ENCODE measurements at places on chromosomes 13 and 19.

GRCh38 chr13:113448545-113448884, 4.8 kb downstream of the ADPRHL1 start:
- no peak for DNase-seq

GRCh38 chr13:103795892-103796478, 729.8 kb upstream of the SLC10A2 start:
- DNase-seq, result no peak

DNA sequence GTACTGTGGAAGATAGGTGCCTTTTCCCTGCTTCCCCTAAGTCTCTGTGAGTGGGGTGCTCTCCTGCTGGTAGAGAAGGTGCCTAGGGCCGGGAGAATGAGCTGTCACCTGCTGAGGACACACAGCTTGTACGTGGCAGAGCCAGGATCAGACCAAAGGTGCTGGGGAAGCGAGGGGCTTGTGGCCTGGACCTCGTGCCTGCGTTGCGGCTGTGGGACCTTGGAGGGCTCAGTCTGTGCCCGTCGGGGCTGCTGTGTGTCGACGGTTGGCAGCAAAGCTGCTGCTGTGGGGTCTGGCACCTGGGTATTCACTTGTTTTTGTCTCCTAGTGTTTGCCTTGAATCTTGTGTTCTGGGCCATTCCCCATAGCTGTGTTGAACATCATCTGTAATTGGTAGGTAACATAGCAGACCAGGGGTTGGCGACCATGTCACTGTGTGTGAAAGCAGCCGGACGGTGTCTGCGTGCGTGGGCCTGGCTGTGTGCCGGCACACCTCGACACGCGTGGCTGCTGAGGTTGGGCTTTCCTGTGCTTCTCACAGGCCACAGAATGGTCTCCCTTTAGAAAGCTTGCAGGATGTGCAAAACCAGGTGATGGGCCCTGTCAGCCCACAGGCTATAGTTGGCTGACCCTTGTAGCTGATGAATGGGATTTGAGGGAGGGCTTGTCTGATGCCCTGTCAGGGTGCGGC, 9.2 kb downstream of the U2AF2 start:
- no peak for DNase-seq

- DNase-seq, result no peak
Observed at GRCh38 chr19:47512948-47513319, 1.9 kb downstream of the NAPA start.

DNA sequence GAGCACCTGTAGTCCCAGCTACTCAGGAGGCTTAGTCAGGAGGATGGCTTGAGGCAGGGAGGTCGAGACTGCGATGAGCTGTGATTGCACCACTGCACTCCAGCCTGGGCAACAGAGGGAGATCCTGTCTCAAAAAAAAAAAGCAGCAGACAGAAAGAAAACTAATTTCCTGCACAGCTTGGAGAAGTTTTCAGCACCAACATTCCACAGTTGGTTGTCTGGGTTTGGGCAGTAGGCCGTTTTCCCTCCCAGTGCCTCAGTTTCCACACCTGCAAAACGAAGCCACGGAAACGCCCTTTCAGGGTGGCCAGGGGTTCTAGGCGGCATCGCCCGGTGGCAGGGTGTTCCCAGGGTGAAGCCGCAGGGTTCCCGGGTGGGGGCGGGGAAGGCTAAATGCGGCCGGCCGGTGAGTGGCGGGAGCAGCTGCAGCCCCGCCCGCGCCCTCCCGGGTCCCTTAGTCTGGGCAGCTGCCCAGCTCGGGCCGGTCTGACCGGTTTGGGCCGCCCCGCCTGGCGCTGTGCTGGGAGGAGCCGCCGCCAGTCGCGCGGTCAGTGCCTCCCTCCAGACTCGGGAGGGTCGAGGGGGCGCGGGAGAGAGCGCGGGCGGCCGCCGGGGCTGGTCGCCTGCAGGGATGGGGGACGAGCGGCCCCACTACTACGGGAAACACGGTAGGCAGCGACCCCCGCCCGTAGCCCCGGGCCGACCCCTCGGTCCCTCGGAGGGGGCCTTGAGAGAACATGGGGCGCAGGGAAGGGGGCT, at the start of gene SLC44A2:
SLC44A2 (plus strand) TSS at position 551 of the 759 bp plus-strand sequence; CDS start at position 632, 81 bp downstream.
- DNase-seq, result no peak

GRCh38 chr13:28704919-28705318, 13.9 kb downstream of the SLC46A3 start:
- no peak for DNase-seq

DNA sequence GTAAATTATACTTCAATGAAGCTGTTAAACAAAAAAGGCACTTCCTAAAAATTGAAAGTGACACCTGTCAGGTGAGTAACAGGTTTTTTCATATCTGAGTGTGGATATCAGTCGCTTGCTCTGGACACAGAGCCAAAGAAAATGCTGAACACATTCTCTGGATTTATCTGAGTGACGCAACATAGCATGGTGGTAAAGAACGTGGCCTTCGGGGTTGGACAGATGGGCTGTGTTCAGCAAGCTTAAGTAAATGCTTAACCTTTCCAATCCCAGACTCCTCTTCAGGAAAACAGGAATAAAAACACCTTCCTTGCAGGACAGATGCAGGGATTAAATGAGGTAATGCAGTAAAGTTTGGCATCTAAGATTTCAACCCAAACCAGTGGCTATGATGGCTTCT, 132.0 kb downstream of the FOXO1 start:
- DNase-seq, result no peak

DNA sequence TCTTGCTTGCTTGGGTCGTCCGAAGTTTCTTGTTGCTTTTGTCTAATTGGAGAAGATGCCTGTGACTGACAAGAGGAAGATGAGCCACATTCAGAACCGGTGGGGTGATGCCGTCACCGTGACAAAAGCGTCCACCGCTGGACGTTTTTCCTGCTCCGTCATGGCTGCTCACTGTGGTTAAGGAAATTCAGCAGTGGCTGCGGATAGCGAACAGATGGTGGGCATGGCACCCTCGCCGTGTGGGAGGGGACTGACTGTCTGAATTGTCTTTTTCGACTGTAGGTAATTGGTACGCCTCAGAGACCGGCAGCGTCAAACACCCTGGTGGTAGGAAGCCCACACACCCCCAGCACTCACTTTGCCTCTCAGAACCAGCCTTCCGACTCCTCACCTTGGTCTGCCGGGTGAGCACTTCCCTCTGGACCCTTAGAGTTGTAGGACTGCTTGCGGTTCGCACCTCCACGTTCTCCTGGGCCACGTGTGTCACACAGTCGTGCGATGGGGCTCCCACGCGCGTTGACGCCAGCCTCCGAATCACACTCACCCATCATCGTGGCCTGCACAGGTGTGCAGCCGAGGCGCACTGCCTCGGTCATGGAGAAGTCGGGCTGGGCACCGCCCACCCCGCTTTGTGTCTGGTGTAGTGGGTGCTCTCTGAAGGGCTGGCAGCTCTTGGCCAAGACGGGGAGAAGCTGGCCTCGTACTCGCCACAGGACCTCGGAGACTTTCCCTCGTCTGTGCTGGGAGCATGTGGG, 26.5 kb downstream of the ATP4B start:
- no peak for DNase-seq

- no peak for DNase-seq
Observed at GRCh38 chr13:99868767-99869166, 102.8 kb downstream of the ZIC5 start.

DNA sequence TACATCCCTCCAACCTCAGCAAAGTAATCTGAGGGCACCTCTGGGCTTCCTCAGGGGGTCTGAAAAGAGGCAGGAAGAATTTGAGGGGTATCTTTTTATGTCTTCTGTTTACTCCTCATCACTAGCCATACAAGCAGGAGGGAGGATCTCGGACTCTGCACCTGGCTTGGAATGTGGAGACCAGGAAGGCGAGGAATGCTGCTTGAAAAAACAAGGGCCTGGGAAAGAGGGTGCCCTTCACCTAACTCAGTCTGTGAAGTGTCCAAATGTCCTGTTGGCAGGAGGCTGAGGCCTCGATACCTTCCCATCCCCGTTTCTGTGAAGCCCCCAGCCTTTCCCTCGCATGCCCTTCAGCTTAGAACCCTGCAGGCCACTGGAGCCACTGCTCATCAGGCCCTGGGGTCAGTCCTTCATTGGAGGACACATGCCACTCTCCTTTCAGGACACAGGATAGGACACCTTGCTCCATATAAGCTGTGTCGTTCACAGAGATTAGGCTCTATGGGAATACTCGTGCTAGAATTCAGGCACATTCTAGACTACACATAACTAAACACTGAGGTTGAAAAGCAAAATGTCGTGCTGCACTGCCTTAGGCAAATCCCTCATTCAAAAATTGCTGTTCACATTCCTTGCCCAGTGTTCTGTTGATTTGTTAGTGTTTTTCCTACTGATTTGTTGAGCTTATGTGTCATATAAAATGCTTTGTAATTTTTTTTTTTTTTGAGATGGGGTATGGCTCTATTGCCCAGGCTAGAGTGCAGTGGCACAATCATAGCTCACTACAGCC, 49.7 kb downstream of the ESD start:
- no peak for DNase-seq

GRCh38 chr19:33879818-33880575, 83.3 kb downstream of the KCTD15 start:
- DNase-seq, result no peak

GRCh38 chr19:50729894-50730293, 6.7 kb downstream of the CLEC11A start:
- no peak for DNase-seq

- no peak for DNase-seq
Observed at GRCh38 chr13:104372095-104372655, 1306.0 kb upstream of the SLC10A2 start.

DNA sequence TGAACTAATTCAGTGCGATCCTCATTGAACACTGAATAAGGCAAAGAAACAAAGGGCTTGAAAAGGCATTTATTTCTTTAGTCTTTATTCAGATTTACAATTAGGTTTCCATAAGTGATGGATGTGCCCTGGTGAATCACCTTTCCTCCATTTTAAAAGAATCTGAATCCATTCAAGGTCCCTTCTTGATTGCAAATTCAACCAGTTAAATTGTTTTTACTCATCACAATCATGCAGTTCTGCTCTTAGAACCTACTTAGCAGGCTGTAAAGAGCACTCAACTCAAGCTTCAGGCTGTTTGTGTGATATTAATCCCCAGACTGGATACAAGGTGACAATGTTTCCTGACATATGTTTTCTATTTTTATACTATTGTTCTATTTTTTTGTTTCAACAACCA, 321.0 kb downstream of the TBC1D4 start:
- DNase-seq, result no peak

DNA sequence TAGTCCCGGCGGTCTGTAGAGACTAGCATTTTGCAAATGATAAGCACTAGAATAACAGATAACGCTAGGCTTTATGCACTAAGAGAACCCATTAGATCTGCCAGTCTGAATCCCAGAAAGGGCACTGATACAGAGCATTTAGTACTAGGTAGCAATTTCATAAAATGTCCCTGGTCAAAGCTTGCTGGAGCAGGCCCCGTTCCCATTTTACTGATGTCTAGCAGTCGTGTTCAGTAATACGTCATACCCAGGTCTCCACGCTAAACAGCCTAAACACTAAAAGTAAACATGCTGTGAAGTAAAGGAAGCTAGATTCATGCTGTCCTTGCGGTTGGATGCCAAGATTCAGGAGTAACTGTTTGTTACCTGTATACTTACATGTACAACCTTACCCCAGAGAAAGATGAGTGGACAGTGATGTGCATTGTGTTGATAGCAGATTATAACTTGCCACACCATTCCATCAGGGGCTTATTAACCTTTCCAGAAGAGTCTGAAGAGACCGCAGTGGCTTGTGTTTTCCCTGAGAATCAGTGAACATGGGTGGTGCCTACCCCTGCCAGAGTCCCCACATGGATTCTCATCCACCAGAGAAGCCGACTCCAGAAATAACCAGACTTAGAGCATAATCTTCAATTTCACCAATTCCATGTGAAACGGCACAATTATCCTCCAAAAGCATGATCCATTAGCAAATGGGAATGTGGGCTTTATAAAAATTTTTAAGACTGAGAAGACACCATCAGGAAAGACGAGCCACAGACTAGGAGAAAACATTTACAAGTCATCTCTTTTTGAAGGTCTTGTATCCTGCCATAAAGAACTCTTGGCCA, 3.4 kb upstream of the RPS11 start:
- DNase-seq, result no peak

GRCh38 chr19:4431808-4432674, 25.6 kb downstream of the UBXN6 start:
- no peak for DNase-seq

DNA sequence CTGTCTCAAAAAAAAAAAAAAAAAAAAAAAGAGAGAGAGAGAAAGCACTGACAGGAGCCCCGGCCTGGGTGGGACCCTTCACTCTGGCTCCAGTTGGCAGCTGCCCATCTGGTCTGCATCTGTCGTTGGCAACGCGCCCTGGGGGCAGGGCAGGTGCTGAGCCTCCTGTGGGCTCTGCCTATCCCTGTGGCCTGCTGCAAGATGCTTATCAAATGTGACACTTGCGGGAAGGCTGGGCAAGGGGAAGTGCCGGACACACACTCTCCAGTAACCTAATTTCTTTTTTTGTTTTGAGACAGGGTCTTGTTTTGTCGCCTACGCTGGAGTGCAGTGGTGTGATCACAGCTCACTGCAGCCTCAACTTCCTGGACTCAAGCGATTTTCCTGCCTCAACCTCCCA, 10.7 kb upstream of the KPTN start:
- no peak for DNase-seq

- DNase-seq, result no peak
Observed at GRCh38 chr13:32969516-32969941, 46.7 kb upstream of the KL start.

GRCh38 chr13:102901056-102901455, 55.2 kb downstream of the ERCC5 start:
- DNase-seq, result no peak

- no peak for DNase-seq
Observed at GRCh38 chr13:58254943-58255342, 623.4 kb downstream of the PCDH17 start.

DNA sequence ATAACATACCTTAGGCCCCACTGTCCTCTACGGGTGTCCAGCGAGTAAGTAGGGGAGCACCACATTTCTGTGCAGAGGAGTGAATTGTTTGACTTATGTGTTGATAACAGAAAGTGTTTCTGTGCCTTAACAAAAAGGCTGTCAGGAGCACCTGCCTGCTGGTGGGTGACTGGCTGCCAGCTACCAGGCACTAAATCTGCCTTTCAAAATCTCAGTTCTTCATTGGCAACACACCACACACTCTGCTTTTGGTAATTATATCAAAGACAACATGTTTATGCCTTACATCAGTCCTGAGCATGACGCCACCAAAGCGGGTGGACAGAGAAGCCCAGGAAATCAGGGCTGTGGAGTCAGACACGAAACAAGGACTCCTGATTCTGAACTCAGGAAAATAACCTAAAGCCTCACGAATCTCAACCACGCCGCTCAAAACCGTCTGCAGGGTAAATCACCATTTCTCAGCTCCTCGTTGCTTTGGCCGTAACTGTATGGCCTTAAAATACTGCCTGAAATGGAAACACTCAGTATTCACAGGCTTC, 105.2 kb upstream of the SOX1 start:
- DNase-seq, result no peak

All from stimulated activated CD4-positive, alpha-beta T cell treated with anti-CD3 and anti-CD28 coated beads, Interleukin-15, amount 100 ng/mL, for 1 hour (primary cell).